H9 (cell line): ENCODE measurements at places on chromosomes 11 and 22. TPM values are rescaled to one million over a fixed set of nuclear protein-coding genes. Genes with fewer than 3 reads are reported as not detected.

DNA sequence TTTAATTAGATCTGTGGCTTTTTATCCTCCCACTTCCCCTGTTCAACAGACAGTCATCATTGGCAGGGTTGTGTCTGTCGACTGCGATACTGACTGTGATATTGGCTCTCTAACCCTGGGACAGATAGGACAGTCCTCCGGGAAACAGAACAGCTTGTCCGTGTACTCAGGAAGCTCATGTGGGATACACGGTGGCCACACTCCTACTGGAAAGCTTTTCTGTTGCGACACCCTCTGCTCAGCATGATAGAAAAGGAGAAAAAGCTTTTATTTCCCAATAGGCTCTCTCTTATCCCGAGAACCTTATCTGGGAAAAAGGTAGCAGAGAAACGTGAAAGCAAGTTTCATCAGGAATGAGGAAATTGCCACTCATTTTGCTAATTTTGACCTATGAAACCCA lies 60.4 kb upstream of the HSPA8 start:
- DNase-seq = no peak

GRCh38 chr11:92830377-92831155 lies 138.9 kb upstream of the MTNR1B start:
- no peak for DNase-seq

- DNase-seq = no peak
These were observed 363.6 kb downstream of the BRD1 start for GRCh38 chr22:49464037-49464436.

DNA sequence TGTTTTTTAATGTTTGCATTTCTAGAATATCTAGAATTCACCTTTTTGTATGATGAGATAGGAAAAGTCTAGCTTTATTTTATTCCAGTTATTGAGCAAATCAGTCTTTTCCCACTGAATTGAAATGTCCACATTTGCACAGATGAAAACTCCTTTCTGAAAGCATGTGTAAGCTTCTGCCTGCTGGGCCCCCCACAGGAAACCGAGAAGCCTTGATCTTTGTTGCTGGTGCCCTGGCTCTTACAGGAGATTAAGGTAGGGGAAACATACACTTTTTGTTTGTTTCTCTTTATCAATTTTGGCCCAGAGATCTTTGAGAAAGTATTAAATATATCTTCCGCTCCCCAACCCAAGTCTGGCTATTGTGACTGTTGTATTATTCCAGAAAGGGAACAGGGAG lies 87.2 kb upstream of the GNAZ start:
- DNase-seq = no peak

GRCh38 chr11:118247041-118247440 lies 5.1 kb downstream of the MPZL3 start:
- no peak for DNase-seq

GRCh38 chr22:48334971-48335370 lies 1492.7 kb downstream of the BRD1 start:
- DNase-seq = no peak

DNA sequence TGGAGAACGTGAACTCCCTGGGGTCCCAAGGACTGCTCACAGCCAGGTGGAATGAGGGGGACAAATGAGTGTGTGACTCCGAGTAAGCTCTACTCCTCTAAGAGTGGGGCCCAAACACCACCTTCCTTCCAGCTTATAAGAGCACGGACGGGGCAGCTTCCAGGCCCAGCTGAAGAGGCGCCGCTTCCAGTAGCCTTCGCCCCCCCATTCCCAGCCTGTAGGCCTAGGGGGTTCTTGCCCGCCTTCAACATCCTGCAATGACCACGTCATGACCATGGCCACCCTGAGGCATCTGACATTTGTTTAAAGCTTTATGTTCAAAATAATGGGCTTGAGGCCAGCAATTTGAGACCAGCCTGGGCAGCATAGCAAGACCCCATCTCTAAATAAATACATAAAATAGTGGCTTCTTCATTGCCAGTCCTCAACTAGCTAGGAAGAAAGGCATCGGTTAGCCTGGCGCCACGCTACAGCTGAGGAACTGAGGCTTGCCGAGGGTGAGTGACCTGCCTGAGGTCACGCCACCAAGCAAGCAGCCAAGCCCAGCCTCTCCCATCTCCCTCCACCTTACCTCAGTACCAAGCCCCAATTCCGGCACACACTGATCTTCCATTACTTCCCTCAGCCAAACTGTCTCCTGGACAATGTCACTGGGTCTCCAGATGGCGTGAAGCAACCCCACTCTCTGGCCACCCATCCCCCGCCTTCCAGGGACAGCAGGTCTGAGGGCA lies 7.8 kb upstream of the TNFRSF13C start:
- no peak for DNase-seq

GRCh38 chr11:65301491-65302329 lies 13.0 kb upstream of the CDC42EP2 start:
- DNase-seq = peak; percentile 85

The BAIAP2L2 gene
- 2.0 and 2.3 TPM in 2 replicates for total RNA-seq

GRCh38 chr11:115591380-115591779 lies 87.2 kb upstream of the CADM1 start:
- DNase-seq = no peak

DNA sequence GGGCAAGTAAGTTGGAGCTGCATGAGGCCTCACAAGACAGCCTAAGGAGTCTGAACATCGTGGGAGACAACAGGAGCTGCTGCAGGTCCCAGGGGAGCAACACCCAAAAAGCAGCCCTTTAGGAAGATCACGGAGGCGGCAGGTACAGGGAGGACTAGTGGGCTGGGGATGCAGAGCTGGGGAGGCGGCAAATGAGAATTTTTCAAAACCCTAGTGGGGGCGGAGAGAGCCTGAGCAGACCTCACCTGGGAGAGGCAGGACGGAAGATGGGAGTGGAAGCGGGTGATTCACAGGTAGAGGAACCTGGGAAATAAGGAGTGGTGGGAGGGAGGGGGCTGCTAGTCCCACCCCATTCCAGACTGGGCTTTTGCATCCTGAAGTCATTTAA lies 42.1 kb downstream of the DKK3 start:
- DNase-seq = no peak

GRCh38 chr11:93517611-93518010 lies 25.6 kb downstream of the SMCO4 start:
- no peak for DNase-seq

GRCh38 chr11:13831696-13832095 lies 130.8 kb upstream of the SPON1 start:
- no peak for DNase-seq

- no peak for DNase-seq
These were observed 138.8 kb upstream of the UBASH3B start for GRCh38 chr11:122516686-122517085.

The APOA4 gene
- total RNA-seq = not detected in 2 replicates

DNA sequence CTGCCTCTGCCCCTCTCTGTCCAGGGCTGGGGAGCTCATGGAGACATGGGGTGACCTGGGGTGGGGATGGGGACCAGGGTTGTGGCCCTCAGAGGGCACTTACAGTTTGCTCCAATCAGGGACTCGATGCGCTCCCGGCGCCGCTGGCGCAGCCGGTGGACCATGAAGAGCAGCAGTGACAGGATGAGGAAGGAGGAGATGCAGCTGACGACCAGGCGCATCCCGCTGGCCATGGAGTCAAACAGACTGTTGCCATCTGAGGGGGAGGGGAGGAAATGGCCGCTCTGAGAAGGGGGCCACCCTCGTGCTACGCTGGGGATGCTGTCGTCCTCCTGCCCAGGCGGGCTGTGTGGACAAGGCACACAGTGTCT lies 80.5 kb downstream of the DGCR2 start:
- DNase-seq = peak; percentile 18

The RASGRP2 gene
- total RNA-seq = 24.0 and 26.9 TPM in 2 replicates

GRCh38 chr11:35182317-35182939 lies 43.5 kb downstream of the CD44 start:
- DNase-seq = no peak

- peak; percentile 47 for DNase-seq
These were observed 1139.5 kb downstream of the TBC1D22A start for GRCh38 chr22:47901911-47902310.

DNA sequence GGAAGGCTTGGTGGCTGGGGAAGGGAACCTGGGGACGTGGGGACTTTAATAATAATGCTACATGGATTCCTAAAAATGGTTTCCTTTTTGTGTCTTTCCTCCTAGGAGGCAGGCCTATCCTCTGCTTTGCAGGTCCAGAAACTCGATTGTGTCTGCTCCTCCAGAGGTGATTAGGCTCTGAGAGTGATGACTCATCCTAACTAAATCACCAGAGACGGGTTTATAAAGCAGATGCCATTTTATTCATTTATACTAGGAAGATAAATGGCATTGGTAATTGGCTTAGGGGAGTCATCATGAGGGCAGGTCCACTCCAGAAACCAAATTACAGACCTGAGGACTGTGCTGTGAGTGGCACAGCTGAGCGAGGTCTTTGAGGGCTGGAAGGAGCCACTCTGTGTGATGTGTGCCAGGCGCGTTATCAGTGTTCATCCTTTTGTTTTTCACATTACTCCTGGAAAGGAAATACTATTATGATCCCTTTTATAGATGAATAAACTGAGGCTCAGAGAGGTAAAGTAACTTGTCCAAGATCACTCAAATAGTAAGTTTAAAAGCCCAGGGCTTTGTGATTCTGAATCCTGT lies 7.1 kb downstream of the NLRX1 start:
- DNase-seq = no peak

- no peak for DNase-seq
These were observed 307.5 kb upstream of the ZC3H12C start for GRCh38 chr11:109785714-109786113.

The SLC25A18 gene
- 2.3 and 3.0 TPM in 2 replicates for total RNA-seq

GRCh38 chr22:22422629-22423112 lies 85.9 kb downstream of the ZNF280B start:
- peak; percentile 63 for DNase-seq

GRCh38 chr11:11538277-11538960 lies 83.4 kb downstream of the GALNT18 start:
- DNase-seq = no peak

DNA sequence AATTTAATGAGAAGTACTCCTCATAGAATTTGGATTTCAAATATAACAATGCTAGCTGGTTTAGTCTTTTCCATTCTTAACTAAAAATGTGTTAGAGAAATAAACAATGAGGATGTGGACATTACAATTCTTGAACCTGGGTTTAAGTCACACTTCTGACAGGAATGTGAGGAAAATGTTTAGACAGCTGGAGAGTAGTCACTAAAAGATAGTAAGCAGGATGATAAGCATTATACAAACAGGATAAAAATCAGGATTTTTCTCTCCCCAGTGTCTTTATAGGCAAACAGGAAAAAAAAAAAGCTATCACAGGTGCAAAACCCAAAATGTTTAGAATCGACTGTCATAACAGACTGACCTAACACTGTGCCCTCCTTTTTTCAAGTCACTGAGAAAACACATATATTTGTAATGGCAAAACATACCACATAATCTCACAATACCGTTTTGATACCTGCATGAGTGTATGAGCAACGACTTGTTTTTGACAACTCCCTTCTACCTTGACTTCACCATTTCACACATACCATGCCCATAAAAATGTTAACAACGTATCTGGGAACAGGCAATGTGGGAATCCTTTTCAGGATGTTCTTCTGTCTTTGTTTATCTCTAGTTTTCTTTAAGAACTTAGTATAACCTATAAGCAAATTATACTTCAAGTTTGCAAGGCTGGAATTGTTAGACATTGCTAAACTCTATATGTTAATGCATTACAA lies 242.0 kb downstream of the SBF2 start:
- DNase-seq = no peak

- no peak for DNase-seq
These were observed 285.8 kb downstream of the SOX6 start for GRCh38 chr11:16070573-16070972.

DNA sequence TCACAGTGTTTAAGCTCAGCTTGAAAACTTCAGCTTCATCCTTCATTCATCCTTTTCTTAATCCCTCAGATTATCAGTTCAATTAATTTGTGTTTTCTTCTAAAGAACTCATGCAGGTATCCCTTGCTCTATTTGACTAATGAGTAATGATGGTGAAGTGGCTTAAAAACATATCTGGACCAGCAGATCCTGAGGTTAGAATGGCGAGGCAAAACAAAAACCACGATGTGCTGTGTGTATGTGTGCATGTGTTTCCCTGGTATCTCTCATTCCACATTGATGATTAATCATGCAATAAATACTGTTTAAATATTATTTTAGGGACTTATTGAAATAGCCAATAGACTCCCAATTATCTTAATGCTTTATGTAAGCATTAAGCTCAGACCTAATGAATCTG lies 437.0 kb downstream of the DYNC2H1 start:
- DNase-seq = no peak

The CXCR5 gene
- total RNA-seq = 0.07 and 0.11 TPM in 2 replicates

- no peak for DNase-seq
These were observed 27.5 kb downstream of the TPCN2 start for GRCh38 chr11:69076129-69076791.

The ZNF214 gene
- 4.0 and 5.0 TPM in 2 replicates for total RNA-seq

GRCh38 chr11:7435176-7435575 lies 50.1 kb upstream of the OLFML1 start:
- no peak for DNase-seq

The DDB1 gene
- total RNA-seq = 294 and 297 TPM in 2 replicates

- no peak for DNase-seq
These were observed 307.0 kb downstream of the AASDHPPT start for GRCh38 chr11:106384429-106384828.

- DNase-seq = no peak
These were observed 9.3 kb downstream of the TENM4 start for GRCh38 chr11:79431535-79431934.

The SPI1 gene
- not detected in 2 replicates for total RNA-seq

DNA sequence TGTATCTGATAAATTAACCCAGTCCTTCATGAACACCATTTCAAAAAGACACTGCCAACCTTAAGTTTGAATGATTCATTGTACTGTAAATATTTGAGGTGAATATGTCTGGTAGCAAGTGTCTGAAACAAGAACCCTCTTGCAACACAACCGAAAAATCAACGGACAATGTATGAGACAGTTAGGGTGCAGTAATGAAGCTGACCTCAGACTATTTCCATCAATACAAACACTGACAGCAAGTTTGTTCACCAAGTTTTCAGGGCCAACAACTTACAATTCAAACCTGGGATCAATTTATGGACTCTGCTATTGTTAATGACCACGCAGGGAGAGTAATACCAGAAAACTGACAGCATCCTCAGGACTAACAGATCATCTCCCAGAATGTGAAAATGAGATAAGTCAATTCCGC lies 126.3 kb downstream of the CADM1 start:
- DNase-seq = no peak

The GLYAT gene
- total RNA-seq = not detected in 2 replicates

DNA sequence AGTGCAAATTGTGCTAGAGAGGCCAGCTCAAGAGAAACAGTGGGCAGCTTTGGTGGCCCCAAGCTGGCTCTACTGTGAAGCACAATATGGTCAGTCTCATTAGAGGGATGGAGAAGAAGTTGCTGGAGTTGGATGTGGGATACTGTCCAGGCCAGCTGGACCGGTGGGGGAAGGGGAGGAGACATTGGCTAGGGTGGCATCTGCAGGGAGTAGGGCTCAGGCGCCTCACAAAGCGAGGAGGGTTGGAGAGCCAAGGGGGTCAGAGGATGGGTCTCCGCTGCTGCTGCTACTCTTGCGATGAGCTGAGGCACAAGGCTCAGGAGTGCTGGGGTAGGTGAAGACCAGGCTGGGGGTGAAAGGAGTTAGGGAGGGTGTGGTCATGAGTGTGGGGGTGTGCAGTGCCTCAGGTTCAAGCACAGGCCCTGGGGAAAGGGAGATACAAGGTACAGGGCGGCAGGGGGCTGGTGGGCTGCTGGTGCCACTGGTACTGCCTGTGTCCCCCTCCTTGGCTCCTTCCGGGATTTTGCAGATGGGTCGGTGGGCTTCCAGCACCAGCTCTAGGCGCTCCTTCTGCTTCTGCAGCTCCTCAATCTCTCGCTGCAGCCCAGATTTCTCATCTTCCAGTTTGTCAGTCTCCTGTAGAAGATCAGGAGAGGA lies 2.3 kb downstream of the CCDC85B start:
- DNase-seq = no peak

GRCh38 chr11:108239076-108239475 lies 16.2 kb downstream of the ATM start:
- DNase-seq = no peak

- DNase-seq = no peak
These were observed 60.6 kb downstream of the DGCR2 start for GRCh38 chr22:19061471-19062138.
